ENCODE measurements at places on chromosomes 4 and X.

DNA sequence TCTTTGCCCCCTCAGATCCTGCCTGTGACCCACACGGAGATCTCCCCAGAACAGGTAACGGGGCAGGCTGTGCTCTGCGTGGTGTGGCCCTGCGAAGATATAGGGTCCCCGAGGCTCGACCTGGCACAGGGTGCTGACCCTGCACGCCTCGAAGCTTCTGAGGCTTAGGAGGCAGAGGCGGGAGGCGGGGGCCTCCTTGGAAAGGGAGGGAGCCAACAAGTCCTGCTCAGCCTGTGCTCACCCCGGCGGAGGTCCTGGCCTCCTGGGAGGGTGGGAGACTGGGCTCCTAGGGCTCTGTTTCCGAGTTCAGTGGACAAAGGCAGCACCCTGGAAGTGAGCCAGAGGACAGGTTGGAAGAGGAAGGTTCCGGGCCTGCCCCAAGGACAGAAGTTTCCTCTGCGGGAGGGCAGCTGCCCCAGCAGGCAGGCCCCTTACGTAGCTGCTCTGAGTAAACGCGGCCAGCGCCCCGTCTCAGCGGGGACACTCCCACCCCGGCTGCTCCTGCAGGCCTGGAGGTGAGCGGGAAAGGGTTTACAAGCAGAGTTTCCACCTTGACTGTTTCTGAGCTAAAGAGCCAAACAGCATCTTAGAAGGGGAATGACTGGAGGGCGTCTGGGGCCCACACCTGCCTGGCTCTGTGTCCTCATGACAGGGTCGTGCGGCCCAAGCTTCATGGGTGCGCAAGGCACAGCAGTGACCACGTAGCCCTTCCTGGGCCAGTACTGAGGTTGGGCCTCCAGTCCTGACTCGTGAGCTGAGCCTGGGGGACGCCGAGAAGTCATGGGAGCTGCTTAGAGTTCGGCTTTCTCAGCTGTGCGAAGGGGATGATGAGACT, 16.1 kb downstream of the TMEM175 start:
- no peak for DNase-seq

- DNase-seq = no peak
These were observed 34.0 kb upstream of the GNPDA2 start for GRCh38 chr4:44760142-44760898.

DNA sequence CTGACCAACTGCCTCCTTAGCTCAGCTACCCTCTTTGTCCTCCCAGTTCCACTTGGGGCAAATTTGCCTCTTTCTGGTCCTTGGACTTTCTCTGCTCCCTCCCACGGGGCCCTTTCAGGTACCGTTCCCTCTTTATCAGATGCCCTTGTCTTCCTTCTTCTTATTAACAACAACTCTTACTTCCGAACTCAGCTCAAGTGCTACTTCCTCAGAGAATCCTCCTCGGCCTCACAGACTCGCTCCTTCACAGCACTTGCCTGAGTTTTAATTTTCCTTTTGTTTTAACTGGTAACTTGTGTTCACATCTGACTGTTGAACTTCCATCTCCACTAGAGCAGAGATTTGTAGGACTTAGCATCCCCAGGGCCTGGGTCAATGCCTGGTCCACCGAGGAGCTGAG, 85.7 kb downstream of the CLNK start:
- DNase-seq = no peak

- DNase-seq = no peak
These were observed 594.3 kb upstream of the ADGRL3 start for GRCh38 chr4:60605646-60606354.

- DNase-seq = no peak
These were observed 22.2 kb downstream of the ARHGAP10 start for GRCh38 chr4:147754037-147754445.

- DNase-seq = peak; percentile 92
These were observed at the start of gene GAB1 for GRCh38 chr4:143336781-143337599. GAB1 (plus strand) TSS chr4:143336876; CDS start chr4:143337189, 313 bp downstream.

DNA sequence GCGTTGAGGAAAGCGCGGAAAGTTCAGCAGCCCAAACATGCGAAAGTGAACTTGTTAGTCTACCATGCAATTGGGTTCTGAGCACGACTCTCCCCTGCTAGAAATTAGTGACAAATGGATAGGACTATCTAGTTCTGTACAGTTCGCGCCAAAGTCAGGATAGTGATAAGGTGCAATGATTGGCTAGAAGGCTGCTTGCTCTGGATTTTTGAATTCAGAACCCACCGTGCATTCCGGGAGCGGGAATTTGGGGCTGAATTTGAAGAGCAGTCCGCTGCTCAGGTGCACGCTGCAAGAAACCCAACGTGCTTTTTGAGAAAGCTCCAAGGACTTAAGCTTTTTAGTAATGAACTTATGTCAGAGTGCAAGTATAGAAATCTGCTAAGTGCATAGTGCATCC, 732 bp upstream of the ESX1 start:
- no peak for DNase-seq

- DNase-seq = no peak
These were observed 21.4 kb upstream of the SLC10A6 start for GRCh38 chr4:86870442-86871069.

DNA sequence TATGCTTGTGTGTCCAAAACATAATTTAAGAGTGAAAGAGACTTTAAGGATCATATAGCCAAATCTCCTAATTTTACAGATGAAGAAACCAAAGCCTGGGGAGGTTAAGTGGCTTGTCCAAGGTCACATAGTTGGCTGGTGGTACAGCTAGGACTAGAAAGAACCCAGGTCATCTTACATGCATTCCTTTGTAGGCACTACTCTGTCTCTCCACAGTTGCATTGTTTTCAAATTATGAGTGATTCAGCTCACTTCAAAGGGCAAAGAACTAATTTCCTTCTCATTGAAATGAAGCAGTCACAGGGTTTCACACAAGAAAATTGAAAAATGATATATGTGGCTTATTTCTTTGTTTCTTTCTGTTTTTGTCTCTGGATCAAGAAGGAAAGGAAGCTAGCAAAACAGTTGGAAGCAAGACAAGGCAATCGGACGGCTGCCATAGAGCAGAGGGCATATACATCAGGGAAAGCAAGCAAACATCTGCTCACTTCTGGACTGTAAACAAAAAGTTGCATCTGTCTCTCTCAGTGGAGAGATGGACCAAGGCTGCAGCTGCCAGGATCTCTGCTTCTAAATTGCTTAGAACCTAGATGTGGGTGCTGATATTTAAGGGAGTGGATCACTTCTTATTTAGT, 107.5 kb upstream of the AMOT start:
- no peak for DNase-seq

DNA sequence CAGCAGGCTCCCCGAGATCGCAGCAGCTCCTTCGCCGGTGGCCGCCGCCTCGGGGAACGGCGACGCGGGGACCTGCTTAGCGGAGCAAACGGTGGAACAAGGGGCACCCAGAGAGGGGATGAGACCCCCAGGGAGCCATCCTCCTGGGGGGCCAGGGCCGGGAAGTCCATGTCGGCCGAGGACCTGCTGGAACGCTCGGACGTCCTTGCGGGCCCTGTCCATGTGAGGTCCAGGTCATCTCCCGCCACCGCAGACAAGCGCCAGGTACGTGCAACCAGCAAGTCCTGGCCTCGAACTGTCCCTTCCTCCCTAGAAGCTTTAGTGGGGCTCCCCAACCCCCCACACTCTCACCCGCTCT, 156.3 kb downstream of the SOWAHB start:
- DNase-seq = no peak

- DNase-seq = no peak
These were observed 35.0 kb downstream of the FBXW7 start for GRCh38 chr4:152500800-152501434.

DNA sequence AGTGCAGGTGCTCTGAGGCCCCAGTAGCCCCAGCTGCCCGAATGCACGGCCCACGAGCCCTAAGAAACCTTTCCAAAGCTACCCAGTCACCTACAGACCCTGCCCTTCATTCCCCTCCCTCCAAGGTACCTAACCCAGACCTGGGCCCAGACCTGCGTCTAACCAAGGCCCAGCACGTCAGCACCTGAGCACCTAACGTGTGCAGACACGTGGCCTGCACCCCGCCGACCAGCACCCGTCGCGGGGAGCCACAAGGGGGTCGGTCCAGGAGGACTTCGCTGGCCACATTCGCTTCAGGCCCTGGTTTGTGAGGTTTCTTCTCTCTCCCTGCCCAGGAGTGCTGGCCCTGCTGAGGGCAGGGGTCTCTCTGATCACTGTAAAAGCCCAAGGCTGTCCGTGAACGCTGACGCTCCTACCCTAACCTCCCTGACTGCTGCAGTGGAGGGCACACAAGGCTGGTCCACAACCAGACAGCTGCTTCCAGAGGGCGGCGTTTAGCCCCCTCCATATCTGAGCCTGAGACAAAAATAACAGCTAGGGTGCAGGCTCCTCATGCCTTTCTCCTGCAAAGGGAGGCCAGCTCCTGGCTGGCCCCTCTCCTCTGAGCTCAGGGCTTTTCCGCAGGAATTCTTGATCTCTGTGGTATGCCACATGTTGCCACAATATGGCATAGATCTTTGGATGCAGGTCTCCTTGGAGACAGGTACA, 31.8 kb downstream of the WDR1 start:
- DNase-seq = peak; percentile 49

GRCh38 chrX:24148121-24148520, 1.4 kb upstream of the ZFX start:
- DNase-seq = no peak

- DNase-seq = no peak
These were observed 193.6 kb downstream of the SOWAHB start for GRCh38 chr4:76704133-76704881.

GRCh38 chrX:15395789-15396188, 11.6 kb upstream of the VEGFD start:
- DNase-seq = no peak

DNA sequence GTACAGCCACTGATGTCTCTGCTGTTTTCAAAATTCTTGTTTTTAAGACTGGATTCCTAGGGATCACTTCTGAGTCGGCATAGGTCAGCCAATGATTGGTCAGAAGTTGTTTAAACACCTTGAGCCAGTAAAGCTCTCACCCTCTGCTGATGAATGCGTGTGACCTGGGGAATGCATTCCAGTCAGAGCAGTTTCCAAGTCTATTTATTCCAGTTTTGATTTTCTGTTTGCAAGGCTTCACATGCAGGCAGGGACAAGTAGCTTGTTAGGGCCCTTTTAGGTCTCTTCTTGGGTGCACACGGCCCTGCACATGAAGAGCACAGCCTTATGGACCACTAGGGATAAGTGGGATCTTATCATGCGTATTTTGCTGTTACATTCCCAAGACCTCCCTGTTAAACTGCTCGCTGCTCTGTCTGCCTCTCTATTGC, 47.0 kb downstream of the KLHL15 start:
- no peak for DNase-seq

DNA sequence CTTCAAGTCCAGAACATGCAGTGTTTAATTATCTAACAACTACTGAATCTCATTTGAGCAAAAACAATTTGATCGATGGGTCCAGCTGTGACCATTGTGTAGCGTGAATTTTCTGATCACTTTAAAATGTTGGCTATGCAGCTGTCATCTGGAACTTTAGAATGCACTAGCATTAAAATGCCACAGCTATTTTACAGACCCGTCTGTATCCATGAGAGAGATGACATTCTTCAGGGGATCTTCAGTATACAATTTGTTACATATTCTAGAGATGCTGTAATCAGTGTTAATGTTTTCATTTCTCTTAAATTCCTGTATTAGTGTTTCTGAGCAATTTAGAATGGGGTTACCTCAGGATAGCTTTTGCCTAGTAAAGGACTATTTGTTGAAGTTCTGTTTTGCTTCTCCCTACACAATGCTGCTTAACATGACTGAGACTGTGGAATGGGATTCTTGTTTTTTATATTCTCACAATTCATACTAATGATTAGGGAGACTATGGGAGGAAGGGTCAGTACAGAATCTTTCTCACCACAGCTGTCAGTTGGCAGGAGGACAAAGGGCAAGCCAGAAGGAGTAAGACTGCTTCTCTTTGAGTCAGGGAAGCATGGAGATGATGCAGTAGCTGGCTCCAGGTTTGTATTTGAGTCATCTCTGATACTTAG, 13.2 kb upstream of the CTSO start:
- DNase-seq = no peak

GRCh38 chr4:73161527-73162185, 92.1 kb upstream of the COX18 start:
- no peak for DNase-seq

GRCh38 chr4:118909173-118909956, 20.7 kb downstream of the SYNPO2 start:
- no peak for DNase-seq

GRCh38 chrX:123513585-123514278, 219.1 kb downstream of the THOC2 start:
- no peak for DNase-seq

DNA sequence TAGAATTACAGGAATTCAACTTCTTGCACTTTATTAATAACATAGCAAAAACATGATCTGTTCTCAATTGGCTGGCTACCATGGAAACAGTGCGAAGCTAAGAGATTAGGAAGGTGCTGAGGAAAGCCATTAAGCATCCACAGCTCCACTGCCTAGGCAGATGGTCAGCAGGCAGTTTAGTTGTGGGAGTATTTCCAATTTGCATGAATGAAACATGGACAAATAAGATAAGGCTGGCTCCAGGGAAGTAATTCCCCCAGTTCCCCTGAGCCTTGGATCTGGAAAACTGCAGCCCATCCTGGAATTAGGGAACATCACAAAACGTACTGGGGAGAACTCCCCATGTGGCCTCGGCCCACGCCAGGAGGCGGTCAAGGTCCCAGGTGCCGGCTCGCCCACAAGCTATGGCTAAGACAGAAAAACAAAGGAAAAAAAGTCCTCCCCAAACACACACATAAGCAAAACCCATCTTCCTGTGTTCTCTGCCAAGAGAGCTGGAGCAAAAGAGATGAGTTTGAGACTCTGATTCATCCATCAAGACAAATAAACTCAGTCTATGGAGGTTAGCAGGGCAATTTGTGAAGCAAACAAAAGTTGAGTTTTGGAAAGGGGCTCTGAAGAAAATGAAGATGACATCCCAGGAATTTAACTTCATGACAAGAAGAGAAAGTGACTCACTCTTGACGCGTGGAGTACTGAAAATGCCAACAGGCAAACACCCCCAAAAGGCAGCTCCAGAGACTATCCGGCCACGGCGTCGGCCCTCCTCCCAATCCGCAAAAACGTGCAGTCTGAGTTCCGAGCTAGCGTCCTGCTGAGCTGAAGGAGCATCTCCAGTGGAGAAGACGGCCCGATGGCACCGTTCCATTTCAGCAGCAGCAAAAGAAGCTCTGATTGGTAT, 45.1 kb downstream of the IGFBP7 start:
- DNase-seq = no peak

DNA sequence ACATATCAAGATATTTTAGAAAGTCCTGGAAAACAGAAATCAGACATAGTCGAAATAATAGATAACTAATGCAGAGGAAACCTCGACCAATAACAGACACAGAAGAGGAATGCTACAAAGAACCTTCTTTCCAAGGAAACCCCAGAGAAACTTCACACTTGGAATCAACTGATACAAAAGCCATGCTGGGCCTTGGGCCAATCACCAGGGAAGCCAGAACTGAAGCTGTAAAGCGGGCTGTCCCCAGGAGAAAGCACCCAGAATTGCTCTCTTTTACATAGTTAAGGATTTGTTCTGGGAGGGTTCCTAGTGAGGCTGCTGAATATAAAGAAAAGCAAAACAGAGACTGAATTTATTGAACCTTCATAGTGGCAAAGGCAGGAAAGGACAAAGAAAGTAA, 100.5 kb downstream of the PRDM5 start:
- no peak for DNase-seq
